Germinal center (tissue), 1 donor: ENCODE measurements at places on chromosomes 1 and 21.
A peak's percentile ranks its signal among the peaks of the same experiment; 100 is the strongest.

GRCh38 chr21:35520302-35520701 is 471.2 kb upstream of the RUNX1 start:
- DNase-seq, result no peak

- no peak for DNase-seq
These were observed 79.4 kb upstream of the POU3F1 start for GRCh38 chr1:38125837-38126520.

DNA sequence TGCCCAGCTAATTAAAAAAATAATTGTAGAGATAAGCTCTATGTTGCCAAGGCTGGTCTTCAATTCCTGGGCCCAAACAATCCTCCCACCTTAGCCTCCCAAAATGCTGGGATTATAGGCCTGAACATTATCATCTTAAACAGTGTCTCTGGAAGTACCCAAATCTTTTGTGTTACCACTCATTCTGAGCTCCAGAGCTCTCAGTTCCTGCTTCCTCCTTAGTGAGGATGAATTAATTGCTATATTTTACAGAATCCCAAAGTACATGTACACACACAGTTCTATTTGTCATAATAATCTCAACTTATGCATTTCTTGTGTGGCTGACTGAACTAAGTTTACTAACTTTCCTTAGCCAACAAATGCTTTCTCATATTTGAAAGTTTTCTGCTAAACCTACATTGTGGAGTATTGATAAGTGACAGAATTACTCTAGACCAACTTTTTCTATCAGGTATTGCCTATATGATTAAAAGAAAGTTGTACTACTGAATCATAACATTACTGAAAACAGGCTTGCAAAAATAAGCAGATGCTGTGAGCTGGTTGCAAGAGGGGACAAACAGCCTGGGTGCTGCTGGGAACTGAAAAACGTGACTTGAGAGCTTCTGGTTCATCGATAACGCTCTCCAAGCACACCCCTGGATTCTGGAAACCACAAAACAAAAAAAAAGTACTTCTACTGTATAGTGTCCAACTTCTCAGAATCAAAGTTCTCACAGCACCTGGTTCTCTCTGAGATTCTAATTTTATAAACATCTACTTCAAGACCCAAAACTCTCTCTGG is 15.3 kb downstream of the VAV3 start:
- no peak for DNase-seq

DNA sequence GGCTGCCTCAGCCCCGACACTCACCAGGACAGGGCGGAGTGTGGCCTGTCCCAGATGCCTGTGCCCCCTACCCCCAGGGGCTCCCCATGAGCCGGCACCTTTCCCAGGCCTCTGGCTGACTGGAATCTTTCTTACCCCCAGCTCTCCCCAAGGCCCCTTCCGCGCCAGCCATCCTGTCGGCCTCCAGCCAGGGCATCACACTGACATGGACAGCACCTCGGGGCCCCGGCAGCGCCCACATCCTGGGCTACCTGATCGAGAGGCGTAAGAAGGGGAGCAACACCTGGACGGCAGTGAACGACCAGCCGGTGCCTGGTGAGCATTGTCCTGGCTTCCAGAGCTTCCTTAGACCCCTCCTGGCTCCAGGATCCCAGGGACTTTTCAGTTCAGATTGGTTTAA is 26.5 kb downstream of the IGFN1 start:
- no peak for DNase-seq

DNA sequence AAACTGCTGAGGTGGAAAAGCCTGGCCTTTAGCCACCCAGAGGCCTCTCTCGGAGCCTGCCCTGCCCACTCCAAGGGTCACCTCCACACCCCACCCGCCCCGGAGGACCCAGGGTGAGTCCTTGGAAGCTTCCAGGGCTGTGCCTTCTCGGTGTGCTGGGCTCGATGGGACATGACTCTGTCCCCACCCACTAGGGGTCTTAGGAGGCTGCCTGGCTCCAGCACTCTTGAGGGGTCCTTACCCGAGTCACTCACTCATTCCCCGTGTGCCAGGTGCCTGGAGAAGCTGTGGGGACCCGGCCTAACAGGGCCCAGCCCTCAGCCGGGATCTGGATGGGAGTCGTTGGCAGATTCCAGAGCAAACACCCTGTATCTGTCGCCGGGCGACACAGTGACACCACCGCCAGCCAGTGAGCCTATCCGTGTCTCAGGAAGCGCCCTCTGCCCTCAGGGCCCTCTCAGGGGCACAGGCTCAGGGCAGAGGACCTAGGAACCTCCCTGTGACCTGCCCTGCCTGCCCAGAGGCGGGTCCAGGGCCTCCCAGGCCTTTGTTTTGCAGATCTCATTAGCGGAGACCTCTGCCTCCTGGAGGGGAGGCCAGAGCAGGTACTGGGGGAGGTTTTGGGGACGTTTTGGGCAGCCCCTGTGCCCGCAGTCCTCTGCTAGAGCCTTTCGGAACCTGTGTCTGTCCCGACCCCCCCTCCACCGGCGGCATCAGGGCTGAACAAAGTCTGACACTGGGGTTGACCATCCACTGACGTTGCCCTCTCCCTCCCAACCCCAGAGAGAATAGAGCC is 3.1 kb upstream of the PRKCZ start:
- no peak for DNase-seq

DNA sequence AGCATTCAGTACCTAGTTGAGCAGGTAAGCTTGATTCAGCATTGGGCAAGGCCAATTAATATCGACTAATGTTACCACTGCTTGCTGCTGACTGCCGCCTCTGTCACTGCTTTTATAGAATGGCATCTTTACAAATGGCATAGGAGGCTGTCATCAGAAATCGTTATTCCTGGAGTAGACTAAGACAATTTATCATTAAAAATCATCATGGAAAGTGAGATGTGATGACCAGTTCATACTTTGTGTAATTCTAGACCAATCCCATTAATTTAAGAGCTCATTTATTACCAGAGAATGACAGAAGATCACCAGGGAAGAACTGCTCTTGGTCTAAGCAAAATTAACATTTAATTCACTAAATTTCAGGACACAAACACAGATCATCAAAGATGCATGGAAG is 254.0 kb downstream of the SPATA17 start:
- no peak for DNase-seq

GRCh38 chr1:20654104-20654690 is 7.0 kb downstream of the DDOST start:
- DNase-seq, result no peak

DNA sequence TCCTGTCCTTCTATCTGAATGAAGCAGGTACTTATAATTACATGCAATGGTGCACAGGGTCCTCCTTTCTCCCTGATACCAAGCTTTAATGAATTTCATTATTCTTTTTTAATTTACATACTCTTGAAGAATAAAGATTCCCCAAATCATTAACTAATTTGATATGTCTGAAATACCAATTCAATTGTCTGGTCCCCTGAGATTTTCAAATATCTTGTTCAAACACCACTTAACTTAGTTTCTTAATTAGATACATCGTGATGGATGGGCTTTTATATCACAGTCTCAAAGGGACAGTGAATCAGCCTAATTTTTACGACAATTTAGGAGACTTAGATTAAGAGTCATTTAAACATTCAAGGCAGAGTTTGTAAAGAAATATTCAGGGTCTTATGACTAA is 1054.6 kb downstream of the PLA2G4A start:
- no peak for DNase-seq

DNA sequence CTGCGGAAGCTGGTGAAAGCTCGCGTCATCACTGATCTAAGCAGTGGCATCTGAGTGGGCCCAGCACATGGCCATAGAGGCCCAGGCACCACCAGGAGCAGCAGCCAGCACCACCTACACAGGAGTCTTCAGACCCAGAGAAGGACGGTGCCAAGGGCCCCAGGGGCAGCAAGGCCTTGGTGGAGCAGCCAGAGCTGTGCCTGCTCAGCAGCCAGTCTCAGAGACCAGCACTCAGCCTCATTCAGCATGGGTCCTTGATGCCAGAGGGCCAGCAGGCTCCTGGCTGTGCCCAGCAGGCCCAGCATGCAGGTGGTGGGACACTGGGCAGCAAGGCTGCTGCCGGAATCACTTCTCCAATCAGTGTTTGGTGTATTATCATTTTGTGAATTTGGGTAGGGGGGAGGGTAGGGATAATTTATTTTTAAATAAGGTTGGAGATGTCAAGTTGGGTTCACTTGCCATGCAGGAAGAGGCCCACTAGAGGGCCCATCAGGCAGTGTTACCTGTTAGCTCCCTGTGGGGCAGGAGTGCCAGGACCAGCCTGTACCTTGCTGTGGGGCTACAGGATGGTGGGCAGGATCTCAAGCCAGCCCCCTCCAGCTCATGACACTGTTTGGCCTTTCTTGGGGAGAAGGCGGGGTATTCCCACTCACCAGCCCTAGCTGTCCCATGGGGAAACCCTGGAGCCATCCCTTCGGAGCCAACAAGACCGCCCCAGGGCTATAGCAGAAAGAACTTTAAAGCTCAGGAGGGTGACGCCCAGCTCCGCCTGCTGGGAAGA is 3.2 kb upstream of the ARTN start:
- DNase-seq, result peak; percentile 59

- DNase-seq, result no peak
These were observed 6.6 kb upstream of the AK5 start for GRCh38 chr1:77275194-77275593.
